SIG-M5 (cell line): ENCODE measurements at places on chromosomes 2 and 18.

GRCh38 chr2:47300609-47301276, 102.2 kb upstream of the MSH2 start:
- peak; percentile 70 for DNase-seq

GRCh38 chr18:13910986-13911385, 4.3 kb downstream of the MC2R start:
- no peak for DNase-seq

GRCh38 chr2:85132834-85133637, at the start of gene TCF7L1:
Gene TCF7L1 (plus strand): TSS chr2:85133392. CDS start chr2:85133685, 293 bp downstream.
- DNase-seq: no peak

- DNase-seq: no peak
Observed at GRCh38 chr2:113225263-113226259, 51.8 kb downstream of the PSD4 start.

DNA sequence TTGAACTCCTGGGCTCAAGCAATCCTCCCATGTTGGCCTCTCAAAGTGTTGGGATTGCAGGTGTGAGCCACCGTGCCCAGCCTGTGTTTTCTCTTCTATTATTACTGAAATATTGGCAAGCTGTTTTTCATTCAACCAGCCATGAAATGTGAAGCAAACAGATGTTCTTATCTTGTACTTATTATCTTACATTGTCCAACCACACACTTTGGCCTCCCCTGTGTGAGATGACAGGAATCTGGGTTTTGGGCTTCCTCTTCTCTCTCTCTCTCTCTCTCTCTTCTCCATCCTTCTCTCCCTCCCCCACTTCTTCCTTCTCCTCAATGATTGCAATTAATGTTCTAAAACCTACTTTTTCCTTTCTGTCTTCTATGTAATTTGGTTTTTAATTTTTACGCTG, 33.1 kb downstream of the RAMP1 start:
- no peak for DNase-seq

GRCh38 chr2:33229646-33230045, 246.8 kb upstream of the RASGRP3 start:
- no peak for DNase-seq

DNA sequence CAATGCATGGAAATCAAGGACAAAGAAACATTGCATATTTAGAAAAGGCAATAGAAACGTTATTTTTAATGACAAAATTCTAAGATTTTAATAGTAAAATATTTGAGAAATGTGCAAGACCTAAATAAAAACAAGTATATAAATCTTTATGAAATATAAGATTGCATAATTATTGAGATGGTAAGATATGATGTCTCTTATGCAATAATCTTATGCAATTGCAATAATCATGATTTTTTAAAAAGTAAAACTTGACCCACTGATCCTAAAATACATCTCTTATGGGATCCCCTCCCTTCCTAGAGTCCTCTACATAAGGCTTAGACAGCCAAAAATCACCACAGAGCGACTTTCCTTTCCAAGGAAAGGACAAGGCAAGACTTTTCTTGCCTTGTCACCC, 249.0 kb downstream of the DOK6 start:
- DNase-seq: no peak

GRCh38 chr18:1392865-1393734, 488.4 kb downstream of the ADCYAP1 start:
- DNase-seq: no peak

DNA sequence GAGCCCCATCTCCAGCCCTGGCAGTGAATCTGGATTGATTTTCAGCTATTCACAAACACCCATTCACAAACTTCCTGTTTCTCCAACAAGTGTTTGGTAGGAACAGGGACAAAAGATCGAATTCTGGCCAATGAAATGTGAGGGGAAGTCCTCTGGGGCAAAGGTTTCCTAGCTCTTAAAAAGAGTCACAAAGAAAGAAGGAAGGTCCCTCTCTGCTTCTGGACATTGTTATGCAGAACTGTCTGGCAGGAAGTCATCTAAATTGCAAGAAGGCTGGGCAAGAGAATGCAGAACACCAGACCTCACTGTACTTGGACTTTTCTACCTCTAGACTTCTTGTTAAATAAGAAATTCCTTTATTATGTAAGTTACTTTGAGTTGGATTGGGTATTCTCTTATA, 137.3 kb downstream of the CCDC148 start:
- DNase-seq: no peak

DNA sequence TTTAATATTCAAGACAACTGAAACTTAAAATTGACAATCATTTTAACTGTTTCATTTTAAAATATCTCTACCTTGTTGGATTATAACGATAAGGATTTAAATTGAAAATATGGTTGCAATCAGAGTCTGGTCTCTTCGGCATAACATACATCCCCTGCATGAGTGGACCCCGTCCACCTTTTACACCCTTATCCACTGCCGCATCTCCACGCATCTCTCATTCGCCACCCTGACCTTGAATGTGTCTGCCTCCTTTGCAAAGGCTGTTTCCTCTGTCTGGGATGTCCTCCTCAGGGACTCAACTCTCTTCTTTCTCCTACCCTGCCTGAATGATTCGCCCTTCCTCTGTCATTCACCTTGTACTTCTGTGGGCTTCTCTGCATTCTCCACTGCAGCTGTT, 87.6 kb downstream of the SPATS2L start:
- no peak for DNase-seq

GRCh38 chr2:148721520-148721931, 77.0 kb downstream of the EPC2 start:
- no peak for DNase-seq

GRCh38 chr2:54691445-54692135, 31.9 kb upstream of the EML6 start:
- DNase-seq: no peak

- DNase-seq: no peak
Observed at GRCh38 chr2:179636100-179636980, 225.1 kb downstream of the ZNF385B start.

DNA sequence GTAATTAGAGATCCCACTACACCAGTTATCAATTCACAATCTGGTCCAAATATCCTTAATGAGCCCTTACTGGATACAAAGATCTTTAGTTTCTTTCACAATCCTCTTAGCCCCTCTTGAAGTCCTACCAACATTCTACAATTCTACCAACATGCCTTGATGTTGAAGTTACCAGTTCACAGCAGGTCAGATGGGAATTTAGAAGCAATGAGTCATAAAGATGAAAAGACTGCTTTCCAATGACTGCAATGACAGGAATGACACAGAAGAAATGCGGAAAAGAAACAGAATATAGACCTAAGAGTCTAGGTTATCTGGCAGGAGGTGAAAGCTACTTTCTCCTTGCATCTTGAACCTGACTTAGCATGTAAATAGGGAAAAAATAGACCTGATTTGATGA, 24.5 kb downstream of the RTTN start:
- DNase-seq: no peak

GRCh38 chr2:74744731-74745515, 89.0 kb upstream of the HK2 start:
- DNase-seq: no peak

- no peak for DNase-seq
Observed at GRCh38 chr18:79502782-79503181, 107.1 kb downstream of the NFATC1 start.

- no peak for DNase-seq
Observed at GRCh38 chr2:127142663-127143630, 36.0 kb upstream of the BIN1 start.

- no peak for DNase-seq
Observed at GRCh38 chr2:29213888-29214291, 98.7 kb downstream of the CLIP4 start.

GRCh38 chr2:216872624-216873023, 12.8 kb upstream of the TNP1 start:
- no peak for DNase-seq

GRCh38 chr2:128412181-128412871, 93.7 kb upstream of the HS6ST1 start:
- DNase-seq: no peak

- DNase-seq: no peak
Observed at GRCh38 chr2:206276169-206276942, 1.9 kb downstream of the ZDBF2 start.

DNA sequence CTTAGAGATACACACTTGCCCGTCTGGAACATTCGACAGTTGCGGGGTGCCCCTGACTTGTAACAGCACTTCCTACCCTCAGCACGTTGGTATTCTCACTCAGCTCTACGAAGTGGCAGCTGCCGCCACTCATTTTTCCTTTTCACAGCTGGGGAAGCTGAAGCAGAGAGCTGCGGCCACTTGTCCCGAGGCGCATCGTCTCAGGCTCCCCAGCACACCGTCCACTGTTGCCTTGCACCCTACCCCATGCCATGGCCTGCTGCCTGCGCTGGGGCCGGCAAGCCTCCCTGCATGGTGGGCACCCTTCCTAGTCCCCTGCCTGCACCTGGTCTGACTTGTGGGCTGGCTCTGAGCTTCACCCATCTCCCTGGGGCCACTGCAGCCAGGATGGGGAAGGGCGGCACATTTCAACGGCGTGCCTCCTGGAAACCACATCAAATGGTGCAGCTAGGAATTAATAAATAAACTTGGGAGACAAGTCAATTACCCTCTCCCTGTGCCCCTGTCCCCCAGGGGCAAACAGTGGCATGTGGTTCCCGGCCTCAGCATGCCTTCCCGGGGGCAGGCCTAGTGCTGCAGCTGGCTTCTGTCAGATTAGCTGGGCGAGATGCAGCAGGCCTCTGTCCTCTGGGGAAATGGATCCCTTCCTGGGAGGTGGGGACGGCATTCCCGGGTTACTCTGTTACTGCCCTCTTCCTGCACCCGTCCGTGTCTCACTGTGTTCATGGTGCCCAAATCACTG, 64.7 kb upstream of the HAAO start:
- DNase-seq: no peak

DNA sequence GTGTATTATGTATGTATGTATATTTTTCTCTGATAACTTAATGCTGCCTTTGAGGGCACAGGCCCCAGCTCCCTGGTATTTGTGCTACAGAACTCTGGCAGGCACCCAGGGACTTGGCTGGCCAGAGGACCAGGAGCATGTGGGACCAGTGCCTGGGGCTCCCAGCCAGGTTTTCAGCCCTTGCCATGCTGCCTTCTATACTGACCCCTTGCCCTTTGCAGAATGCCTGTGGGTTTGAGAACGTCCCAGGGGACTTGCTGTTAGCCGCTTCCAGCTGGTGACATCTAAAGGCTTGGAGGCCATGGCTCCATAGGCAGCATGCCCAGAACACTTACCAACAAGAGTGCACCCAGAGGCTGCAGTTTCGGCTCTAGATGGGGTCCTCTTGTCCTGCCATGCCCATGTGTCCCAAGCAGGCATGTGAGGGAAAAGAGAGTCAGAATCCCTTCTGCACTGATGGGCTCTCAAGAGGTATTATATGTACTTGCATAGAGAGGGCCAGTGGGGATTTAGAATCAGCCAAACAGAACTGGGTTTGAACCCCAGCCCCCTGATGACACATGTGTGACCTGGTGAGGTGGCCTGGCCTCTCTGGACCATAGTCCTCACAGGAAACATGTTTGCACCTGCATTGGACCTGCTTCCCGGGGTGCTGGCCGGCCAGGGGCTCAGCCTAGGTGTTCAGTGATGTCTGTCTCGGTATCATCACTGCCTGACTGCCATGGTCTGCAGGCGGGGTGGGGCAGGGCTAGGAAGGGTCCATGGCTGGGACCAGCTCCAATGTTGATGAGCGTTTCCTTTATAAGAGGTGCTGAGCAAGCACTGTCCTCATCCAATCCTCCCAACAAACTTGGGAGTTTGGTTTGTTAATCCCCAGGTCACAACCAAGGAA, 119.2 kb upstream of the FHL2 start:
- no peak for DNase-seq

DNA sequence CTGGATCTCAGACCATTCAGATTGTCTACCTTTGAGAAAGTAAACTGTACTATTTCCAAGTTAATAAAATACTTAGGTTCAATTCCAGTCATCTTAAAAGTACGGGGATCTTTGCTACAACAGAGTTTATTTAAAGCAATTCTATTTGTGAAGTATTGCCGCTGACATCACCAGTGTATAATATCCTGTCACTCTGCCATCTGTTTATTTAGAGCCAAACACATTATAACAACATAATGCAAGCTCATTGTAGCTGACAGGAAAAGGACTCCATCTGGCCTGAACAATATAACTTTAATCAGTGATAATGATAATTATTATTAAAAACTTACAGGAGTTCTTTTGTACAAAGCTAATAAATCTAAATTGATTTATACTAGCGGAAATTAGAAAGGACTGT, 786.8 kb downstream of the ERBB4 start:
- no peak for DNase-seq

DNA sequence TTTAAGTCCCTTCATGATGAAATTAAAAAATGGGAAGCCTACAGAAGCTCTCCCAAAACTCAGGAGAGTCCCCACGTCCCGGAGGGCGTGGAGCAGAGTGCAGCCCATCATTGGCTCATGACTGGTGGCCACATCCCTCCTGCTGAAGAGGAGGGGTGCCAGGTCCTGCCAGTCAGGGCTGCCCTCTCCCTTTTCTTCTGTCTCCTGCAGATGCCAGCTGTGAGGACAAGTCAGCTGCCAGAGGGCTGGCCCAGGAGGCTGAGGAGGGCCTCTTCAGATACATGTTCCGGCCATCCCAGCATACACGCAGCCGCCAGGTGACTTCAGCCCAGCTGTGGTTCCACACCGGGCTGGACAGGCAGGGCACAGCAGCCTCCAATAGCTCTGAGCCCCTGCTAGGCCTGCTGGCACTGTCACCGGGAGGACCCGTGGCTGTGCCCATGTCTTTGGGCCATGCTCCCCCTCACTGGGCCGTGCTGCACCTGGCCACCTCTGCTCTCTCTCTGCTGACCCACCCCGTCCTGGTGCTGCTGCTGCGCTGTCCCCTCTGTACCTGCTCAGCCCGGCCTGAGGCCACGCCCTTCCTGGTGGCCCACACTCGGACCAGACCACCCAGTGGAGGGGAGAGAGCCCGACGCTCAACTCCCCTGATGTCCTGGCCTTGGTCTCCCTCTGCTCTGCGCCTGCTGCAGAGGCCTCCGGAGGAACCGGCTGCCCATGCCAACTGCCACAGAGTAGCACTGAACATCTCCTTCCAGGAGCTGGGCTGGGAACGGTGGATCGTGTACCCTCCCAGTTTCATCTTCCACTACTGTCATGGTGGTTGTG, 2.6 kb downstream of the INHA start:
- no peak for DNase-seq

GRCh38 chr2:13698847-13699246, 933.7 kb upstream of the LRATD1 start:
- no peak for DNase-seq

GRCh38 chr2:103963146-103963725, 890.7 kb upstream of the POU3F3 start:
- no peak for DNase-seq

GRCh38 chr2:39875182-39875913, 96.3 kb upstream of the THUMPD2 start:
- no peak for DNase-seq

GRCh38 chr2:171671867-171672266, 15.4 kb upstream of the DYNC1I2 start:
- DNase-seq: no peak

- DNase-seq: no peak
Observed at GRCh38 chr2:71347517-71347916, 15.9 kb downstream of the ZNF638 start.

GRCh38 chr2:149068225-149068995, 29.9 kb downstream of the LYPD6B start:
- no peak for DNase-seq

DNA sequence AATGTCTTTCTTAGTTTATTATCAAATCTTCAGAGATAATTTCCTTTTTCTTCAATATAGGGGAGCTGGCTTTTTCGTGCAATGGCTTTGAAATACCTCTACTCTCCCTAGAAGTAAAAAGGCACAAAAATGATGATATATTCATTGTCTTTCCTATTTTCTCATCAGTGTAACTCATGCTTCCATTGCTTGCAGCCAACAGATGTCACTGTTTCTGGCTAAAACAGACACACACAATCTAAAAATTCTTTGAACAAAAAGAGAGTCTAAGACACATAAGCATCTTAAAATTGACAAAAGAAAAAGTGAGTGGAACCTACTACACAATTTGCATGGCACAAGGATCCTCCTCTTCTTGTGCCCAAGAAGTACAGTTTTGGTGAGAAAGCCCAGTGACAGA, 448.7 kb upstream of the VRK2 start:
- DNase-seq: no peak
